Astrocyte of the spinal cord (primary cell): ENCODE measurements at places on chromosomes 13 and 19.
A peak's percentile ranks its signal among the peaks of the same experiment; 100 is the strongest.

DNA sequence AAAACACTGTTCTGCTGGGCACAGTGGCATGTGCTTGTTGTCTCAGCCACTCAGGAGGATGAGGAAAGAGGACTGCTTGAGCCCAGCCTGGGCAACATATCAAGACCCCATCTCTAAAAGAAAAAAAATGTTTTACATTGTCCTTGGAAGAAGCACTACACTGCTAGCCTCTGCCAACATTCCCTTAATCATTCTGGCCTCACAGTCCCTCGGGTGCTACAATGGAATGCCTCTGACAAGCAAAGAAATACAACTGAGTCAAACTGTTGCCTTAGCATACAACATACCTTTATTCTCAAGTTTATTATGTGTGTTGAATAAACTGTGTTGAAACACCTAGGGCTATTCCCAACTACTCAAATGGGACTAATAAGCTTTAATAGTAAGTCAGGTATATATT is 56.1 kb downstream of the PSPC1 start:
- DNase-seq = no peak

- no peak for DNase-seq
These were observed 61.4 kb downstream of the CCNE1 start for GRCh38 chr19:29873024-29873800.

- DNase-seq = no peak
These were observed 10.0 kb upstream of the CABP5 start for GRCh38 chr19:48053856-48054255.

- DNase-seq = peak; percentile 21
These were observed 96.2 kb upstream of the RFC3 start for GRCh38 chr13:33721724-33722123.

DNA sequence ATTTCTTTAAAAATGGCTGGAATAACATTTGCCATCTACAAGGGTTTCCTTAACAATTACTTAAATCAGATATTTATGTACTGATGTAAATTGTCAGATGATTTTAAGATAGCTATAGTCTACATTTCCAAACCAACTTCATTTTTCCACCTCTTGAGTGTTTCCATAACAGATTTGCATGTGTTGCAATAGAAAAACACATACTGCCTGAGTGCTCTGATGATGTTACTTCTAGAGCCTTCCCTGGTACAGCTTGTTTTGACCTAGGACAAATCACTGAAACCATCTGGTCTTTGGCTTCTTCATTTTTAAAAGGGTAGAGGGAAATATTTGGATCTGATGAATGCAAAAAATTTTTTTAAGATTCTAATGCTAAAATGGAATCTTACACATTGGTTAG is 245.9 kb downstream of the PCDH9 start:
- no peak for DNase-seq

- DNase-seq = no peak
These were observed 122.1 kb upstream of the GPR12 start for GRCh38 chr13:26882731-26883130.

GRCh38 chr19:18717601-18718000 is 34.1 kb downstream of the CRTC1 start:
- no peak for DNase-seq

DNA sequence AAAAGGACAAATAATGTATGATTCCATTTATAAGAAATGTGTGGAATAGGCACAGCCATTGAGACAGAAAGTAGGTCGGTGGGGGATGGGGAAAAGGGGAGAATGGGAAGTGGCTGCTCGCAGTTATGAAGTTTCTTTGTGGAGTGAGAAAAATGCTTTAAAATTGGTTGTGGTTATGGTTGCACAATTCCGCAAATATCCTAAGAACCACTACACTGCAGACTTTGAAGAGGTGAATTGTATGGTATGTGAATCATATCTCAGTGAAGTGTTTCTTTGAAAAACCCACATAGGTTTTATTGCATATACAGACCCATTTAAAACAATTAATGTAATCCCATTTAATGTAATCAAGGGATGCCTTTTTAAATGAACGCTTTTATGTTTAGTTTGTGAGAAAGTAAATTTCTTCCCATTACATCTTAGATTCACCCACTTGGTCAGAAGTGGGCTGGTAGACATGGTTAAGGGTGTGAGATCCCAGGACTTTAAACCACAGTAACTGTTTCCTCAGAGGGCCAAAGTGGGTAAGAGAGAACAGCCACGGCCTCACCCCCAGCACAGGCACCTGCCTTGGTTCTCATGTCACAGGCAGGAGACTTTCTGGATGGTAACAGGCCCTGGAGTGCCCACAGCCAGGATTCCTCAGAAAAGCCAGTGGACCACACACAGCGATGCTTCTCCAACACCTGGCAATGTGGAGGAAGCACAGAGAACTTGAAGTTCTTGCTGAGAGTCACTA is 119.3 kb upstream of the GJB6 start:
- DNase-seq = peak; percentile 88

GRCh38 chr13:110358381-110358780 is 51.3 kb downstream of the COL4A2 start:
- DNase-seq = no peak

GRCh38 chr13:71327266-71327665 is 539.7 kb downstream of the DACH1 start:
- no peak for DNase-seq

- peak; percentile 67 for DNase-seq
These were observed 427.2 kb downstream of the COG6 start for GRCh38 chr13:40082639-40083038.

DNA sequence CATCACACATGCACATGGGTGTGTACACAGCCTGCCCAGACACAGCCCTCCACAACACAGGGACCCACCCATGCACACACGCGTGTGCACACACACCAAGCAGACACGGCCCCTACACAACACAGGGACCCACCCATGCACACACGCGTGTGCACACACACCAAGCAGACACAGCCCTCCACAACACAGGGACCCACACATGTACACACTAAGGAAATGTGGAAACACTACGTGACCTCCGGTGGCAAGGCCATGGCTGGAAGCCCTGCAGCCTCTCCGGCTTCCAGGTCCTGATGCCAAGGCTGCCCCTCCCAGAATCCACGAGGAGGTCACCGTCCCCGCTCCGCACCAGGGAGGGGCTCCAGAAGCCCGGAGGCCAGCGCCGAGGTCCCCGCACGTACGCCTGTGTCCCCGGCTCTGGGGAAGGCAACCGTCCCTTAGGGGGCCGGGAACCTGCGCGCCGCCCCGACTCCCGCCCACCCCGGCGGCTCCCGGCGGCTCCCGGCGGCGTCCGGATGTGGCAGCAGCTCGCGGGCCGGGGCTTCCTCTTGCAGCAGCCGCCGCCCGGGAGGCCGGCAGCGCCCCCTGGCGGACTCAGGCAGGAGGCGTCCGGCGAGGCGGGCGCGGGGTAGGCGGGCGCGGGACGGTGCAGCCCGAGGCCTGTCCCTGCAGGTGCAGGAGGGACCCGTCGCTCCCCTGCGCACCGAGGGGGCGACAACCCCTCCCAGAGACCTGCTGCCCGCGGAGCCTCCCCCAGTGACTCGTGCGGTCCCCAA is 29.8 kb upstream of the GRTP1 start:
- peak; percentile 68 for DNase-seq

DNA sequence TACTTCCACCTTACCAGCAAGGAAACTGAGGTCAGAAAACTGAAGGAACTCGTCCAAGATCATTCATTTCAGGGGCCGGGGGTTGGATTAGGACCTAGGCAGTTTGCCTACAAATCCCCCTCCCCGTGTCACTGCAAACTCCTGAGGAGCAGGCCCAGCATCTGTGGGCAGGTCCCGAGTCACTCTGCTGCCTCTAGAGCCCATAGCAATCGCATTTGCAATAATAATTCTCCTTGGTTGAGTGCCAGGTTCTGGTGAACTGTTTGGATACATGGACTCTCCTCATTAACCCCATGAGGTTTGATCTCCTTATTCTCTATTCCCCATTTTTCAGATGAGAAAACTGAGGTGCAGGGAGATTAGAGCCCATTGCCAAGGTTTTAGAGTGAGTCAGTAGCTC is 903 bp downstream of the PIN1 start:
- DNase-seq = peak; percentile 22

GRCh38 chr19:4951656-4952055 is 17.3 kb upstream of the KDM4B start:
- no peak for DNase-seq

- no peak for DNase-seq
These were observed 68.2 kb downstream of the ZNF100 start for GRCh38 chr19:21699197-21699596.

DNA sequence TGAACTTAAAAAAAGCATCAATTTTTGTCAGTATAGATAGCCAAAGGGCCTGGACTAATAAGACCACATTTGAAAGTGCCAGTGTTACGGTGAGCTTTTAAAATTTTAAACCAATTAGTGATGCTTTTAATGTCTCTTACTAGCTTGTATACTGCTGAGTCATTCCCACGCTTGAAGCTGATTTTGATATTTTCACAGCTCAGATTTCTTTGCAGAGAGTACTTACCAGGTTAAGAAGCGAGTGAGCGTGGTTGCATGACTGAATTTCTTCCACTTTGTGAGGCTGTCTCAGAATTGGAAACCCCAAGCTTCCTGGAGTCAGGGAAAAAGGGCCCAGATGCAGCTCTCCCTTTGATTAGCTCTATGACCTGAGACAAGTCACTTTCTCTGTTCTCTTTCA is 74.5 kb upstream of the NBEA start:
- DNase-seq = peak; percentile 62

DNA sequence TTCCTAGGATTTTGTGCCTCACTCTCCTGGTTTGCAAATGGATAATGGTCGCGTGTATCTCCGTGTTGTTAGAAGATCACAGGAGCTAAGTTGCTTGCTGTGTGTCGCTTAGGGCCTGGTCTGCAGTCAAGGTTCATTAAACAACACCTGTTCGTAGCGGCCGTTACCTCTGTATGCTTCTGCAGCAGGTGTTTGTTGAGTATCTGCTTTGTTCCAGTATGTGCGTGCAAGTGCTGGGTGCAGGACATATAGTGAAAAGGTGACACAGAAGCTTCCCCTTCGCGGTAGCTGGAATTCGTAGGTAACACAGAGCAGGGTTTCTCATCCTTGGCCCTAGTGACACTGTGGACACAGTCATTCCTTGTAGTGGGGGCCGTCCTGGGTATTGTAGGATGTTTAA is 5.4 kb downstream of the MED25 start:
- no peak for DNase-seq

DNA sequence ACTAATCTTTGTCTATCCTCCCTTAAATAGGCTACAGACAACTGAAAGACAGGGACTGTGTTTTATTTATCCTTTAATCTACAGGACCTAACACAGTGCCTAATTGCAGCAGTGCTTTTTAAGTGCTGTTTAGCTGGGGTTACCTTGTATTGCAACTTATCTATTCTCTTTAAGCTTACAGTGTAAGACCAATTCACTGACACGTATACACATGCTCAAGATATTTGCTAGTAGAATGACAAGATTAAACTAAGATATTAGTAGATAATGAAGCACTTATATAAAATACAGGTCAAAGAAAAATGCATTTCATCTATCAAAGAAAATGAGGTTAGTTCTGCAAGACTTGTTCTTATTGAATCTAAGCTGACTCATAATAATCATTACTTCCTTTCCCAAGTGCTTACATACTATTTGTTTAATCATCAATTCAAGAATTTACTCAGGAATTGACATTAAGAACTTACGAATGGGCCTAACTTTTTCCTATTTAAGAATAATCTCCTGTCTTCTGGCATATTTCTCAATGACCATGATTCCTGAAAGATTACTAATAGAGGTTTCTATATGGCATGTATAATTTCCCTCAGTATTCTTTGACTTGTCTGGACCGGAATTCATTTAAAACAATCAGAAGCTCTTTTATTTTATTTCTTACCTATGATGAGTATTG is 75.8 kb upstream of the MAB21L1 start:
- peak; percentile 42 for DNase-seq

- no peak for DNase-seq
These were observed 385.9 kb upstream of the SLITRK6 start for GRCh38 chr13:86185107-86185506.

- DNase-seq = peak; percentile 94
These were observed 539 bp upstream of the ZNF667 start for GRCh38 chr19:56477429-56478338.

GRCh38 chr13:69565334-69565733 is 542.3 kb upstream of the ATXN8OS start:
- peak; percentile 67 for DNase-seq

DNA sequence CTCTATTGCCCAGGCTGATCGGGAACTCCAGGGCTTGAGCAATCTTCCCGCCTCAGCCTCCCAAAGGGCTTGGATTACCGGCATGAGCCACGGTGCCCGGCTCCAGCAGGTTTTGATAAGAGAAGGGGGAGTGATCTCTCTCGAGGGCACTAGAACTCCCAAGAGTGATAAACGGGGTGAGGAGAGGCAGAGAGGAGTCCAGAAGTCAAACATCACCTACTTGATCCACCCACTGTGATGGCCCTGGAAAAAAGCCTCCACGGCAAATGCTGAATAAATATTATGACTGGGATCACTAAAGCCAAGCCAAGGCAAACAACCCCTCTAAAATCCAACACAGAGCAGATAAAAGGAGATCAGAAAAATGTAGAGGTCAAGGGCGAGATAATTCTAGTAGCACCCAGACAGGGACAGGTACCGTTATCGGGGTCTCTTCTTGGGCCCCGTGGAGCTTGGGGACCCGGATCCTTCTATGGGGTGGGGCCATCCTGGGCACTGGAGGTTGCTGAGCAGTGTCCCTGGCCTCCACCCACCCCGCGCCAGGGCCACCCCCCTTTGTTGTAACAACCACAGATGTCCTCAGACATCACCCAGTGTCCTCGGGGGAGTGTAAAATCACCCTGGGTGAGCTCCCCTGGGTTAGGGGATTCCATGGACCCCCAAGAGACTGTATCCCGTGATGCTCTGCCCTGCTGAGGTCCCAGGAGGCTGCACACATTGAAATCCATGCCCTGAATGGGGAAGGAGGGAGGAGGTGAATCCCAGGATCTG is 3.7 kb upstream of the CREB3L3 start:
- DNase-seq = no peak

- DNase-seq = no peak
These were observed 16.0 kb downstream of the ILF3 start for GRCh38 chr19:10670182-10670581.

- peak; percentile 3 for DNase-seq
These were observed 231.6 kb upstream of the IRS2 start for GRCh38 chr13:110018009-110018408.

DNA sequence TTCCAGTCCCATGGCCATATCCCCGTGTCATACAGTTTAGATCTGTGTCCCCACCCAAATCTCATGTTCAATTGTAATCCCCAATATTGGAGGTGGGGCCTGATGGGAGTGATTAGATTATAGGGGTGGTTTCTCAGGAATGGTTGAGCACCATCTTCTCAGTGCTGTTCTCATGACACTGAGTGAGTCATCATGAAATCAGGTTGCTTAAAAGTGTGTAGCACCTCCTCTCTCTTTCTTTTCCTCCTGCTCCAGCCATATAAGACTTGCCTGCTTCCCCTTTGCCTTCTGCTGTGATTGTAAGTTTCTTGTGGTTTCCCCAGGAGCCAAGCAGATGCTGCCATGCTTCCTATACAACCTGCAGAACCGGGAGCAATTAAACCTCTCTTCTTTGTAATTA is 197.8 kb downstream of the NALCN start:
- DNase-seq = no peak

DNA sequence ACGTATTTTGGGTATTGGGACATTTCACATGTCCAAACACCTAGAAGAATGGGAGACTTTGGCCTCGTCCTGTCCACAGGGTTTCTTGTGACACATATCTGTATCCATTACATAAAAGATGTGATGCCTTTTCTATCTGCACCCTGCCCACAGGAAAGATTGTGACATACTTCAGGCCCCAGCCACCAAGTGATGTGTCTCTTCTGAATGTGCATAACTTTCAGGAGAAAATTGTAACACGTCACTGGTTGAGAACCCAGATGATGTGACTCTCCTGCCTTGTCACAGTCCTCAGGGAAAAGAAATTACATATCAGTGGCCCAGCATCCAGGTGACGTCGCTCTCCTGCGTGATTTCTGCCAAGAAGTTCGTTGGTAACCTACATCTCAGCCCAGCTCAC is 21.0 kb upstream of the ZNF681 start:
- DNase-seq = no peak
